ENCODE measurements at places on chromosomes 16 and 17. TPM values are rescaled to one million over a fixed set of nuclear protein-coding genes. Genes with fewer than 3 reads are reported as not detected.

Gene MFAP4
- total RNA-seq = 2.1 TPM

Gene GRN
- total RNA-seq = 715 TPM

Gene KRT33A
- total RNA-seq = not detected

Gene CNOT1
- 146 TPM for total RNA-seq

Gene ZNF205
- 19.2 TPM for total RNA-seq

Data from placental epithelial cell (primary cell).